ENCODE measurements at places on chromosomes 2 and 18.

GRCh38 chr2:55590810-55591440 is 26.5 kb downstream of the PPP4R3B start:
- DNase-seq, result no peak

GRCh38 chr2:69830045-69830905 is 815 bp downstream of the GMCL1 start:
- DNase-seq, result peak; percentile 47

DNA sequence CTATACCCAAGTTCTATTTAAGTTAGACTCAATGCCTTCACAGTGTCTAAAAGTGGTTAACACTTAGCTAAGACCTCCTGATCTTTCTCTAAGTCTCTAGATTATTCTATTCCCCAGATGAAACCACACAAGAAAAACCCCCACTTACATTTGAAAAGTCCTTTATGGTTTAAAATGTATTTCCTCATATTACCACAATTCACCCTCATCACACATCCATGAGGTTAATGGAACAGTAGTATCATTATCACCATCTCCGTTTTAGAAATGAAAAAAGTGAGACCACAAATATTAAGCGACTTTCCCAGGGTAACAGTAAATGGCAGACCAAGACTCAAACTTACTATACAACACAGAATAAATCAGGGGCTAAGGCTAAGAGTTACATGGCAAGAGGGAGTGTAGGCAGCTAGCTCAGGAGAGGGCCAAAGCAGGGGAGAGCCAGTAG is 28.6 kb downstream of the EPG5 start:
- DNase-seq, result no peak

DNA sequence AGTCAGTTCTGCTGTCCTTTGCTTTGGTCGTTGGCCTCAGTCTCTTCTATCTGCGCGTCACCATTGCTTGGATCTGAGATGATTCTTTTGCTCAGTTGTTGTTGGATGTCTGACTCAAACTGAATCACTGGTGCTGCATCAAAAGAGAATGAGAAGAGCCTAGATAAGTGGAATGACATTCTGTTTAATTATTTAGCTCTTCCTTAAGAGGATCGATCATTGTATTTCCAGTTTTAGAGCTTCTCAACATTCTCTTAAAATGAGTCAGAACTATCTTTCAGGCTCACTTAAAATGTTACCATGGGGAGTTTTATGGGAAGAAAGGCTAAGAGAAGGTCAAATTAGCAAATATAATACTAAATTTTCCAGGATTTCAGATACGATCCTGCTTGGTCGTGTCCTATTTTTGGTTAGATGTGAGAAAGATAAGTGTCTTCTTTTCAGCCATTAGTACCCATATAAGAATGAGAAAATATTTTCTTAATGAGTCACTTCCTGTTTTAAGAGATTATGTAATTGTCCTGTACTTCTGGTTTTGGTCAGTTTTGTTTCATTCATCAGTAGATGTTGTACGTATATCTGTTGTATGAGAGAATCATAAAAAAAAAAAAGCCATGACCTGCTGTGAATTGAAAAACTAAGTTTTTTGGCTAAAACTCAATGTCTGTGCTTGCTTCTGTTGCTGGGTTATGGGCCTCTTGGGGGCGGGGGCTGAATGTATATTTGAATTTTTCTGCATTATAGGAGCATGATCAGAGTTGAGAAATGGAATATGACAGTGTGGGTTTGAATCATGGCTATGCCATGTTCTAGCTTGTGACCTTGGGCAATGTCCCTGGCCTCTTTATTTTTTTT is 31.6 kb upstream of the CASP10 start:
- no peak for DNase-seq

DNA sequence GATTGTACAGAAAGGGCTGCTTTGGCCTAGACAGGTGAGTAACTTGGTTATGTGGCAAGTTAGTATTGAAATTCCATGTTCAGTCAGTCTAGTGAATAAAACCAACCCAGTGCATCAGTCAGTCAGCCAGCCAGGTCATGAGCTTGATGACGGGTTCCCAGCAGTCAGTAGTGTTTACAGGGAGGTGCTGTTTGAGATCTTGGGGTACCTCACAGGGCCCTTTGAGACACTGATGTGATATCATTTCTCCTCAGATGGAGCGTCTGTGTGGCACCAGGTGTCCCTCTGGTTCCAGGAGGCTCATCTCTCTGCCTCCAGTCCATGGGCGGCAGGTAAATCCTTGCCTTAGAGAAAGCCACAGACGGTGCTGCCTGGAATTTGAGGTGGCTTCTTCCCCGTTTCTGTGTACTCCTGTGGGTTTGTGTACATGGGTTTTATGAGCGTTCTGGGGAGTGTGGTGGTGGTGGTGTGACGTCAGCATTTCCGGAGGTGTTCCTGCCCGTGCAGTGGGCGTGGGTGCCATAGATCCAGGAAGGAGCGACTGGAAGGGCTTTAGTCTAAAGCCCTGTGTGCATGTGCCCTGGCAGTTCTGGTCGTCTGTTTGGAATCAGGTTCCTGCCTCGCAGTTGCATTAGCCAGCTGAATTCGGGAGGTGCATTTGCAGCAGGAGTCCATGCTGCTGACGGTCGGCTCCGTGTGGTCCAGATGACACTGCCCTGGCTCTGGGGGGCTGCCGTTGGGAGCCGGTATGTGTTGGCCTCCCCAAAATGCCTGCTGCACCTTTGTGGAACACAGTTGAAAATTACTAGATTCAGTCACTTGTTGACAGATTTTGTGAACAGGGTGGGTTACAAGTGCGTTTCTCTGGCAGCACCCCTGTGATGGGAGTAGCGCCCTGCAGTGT is 2.1 kb downstream of the CTDP1 start:
- DNase-seq, result peak; percentile 65

- DNase-seq, result no peak
Observed at GRCh38 chr2:236663287-236664101, 93.9 kb downstream of the ACKR3 start.

- peak; percentile 52 for DNase-seq
Observed at GRCh38 chr18:45879681-45880655, 54.5 kb downstream of the SIGLEC15 start.

- no peak for DNase-seq
Observed at GRCh38 chr18:52069201-52069600, 270.8 kb upstream of the DCC start.

- DNase-seq, result no peak
Observed at GRCh38 chr2:207397917-207398655, 131.7 kb upstream of the CREB1 start.

DNA sequence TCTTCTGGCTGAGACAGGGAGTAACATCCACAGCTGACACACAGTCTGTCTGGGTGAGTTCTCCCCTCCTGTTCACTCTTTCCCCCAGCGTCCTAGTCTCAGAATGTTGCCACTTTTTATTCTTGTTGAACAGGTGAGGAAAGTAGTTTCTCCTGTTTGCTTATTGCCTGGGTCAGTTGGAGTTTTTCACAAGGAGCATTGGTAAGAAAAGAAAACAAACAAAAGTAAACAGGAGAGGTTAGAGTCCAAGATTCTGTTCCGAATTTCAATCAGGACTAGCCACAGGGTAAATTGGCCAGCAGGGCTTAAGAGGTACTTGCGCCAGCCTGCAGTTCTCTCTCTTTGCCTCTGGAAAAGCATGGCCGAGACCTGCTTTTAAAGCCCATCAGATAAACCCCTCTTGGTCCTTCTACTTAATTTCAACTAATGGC is 255.0 kb upstream of the EPAS1 start:
- DNase-seq, result no peak

- no peak for DNase-seq
Observed at GRCh38 chr18:51988277-51988676, 351.7 kb upstream of the DCC start.

- peak; percentile 66 for DNase-seq
Observed at GRCh38 chr2:30422444-30423040, 24.5 kb upstream of the LCLAT1 start.

DNA sequence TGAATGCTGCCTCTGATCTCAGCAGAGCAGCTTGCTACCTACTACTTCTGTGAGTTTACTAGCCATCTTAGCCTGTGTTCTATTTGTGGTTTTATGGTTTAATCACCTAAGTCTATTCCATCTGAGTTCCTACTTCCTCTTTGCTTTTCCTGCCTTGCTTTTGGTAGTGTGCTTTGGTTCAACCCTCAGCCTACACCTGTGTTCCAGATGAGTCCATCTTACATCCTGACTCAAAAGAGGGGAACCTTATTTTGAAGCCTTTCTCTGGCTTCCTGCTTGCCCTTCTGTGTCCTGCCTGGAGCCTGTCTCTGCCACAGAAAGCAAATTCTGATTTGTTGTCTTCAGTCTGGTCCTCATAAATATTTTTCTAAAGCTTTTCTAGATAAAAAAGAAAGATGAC is 530.3 kb upstream of the MEX3C start:
- no peak for DNase-seq

- no peak for DNase-seq
Observed at GRCh38 chr18:51044928-51045585, 15.0 kb downstream of the SMAD4 start.

DNA sequence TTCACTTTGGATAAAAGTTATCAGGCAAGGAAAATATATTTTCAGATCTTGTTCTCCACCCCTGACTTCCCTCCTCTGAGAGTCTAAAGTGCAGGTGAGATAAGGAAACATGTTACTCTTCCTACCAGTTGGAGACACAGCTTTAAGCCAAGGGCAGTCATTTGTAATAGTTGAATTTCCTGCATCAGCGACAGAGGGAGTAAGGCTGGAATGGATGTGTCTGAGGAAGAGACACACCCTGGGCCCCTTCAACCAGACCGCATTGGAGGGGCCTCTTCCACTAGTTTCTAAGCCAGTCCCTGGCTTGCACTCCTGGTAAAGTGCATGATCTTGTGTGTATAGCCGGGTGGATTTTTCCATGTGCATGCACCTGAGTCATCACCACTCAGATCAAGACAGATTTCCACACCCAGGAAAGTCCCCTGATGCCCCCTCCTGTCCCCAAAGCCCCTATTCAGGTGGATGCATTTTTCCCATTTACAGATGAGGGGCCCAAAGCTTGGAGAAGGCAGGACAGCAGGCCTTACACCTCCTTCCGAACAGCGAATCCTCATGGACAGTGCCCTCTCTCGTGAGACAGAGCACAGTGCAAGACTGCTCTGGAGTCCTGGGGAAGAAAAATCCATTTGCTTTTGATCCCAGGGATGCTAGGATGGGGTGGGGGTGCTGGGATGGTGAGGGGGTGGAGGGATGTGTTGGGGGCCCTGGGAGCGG is 66.7 kb upstream of the SH3RF3 start:
- no peak for DNase-seq

- DNase-seq, result no peak
Observed at GRCh38 chr2:206240327-206240726, 34.1 kb upstream of the ZDBF2 start.

DNA sequence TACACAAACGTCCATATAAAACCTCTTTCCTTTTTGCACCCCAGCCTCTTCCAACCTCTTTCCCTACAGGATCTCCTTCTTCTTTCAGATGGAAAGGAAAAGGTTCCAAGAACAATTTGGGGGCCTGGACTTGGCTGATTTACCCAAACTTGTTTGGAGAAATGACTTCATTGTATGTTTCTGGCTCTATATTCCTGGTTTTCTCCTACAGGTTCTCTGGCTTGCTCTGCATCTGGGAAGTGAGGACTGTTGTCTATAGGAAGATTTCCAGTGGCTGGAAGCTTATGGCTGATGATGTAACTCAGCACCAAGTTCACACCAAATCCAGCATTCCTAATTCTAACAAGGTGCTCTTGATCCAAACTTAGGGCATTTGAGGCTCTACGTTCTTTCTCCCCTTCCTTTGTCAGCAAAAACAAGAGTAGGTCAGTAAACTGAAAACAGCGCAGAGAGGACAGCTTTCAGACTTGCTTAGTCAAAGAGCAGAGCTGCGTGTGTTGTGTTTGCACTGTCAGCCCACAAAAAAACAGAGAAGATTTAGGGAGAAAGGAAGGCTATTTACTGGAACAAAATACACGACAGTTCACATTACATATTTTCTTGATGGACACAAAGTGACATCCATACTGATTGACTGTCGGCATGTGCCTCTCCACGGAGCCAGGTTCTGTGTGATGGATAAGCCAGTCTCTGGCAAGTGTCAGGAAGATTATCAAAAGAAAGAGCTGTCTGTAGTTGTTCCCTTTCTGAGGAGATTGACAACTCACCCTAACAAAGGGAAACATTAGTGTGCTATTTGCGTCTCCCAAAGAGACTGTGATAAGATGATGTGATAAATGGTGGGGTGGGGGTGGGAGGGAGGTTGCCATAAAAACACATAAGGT is 39.7 kb downstream of the CDCA7 start:
- DNase-seq, result no peak

GRCh38 chr2:150812066-150812465 is 324.6 kb upstream of the RND3 start:
- DNase-seq, result no peak

DNA sequence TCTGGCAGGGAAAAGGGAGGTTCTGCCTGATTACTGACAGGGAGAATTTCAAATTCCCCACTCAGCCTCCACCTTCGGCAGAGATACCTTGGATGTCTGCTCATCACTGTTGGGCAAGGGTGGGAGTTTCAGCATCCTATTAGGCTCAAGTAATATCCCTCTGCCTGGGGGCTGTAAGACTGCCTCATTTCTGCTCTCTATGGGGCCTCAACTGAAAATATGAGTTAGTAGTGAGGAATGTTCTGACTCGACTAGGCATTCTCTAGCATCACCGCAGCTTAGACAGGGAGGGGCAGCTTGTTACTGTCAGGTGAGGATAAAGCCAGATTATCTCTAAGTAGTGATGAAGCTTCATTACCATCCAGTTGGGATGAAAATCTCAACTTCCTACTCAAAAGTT is 87.7 kb upstream of the LRP1B start:
- DNase-seq, result no peak

GRCh38 chr2:85785027-85785822 is 31.4 kb downstream of the ATOH8 start:
- DNase-seq, result no peak

GRCh38 chr2:116366212-116366611 is 1448.3 kb upstream of the DDX18 start:
- DNase-seq, result no peak

GRCh38 chr18:62396381-62396780 is 71.3 kb downstream of the TNFRSF11A start:
- DNase-seq, result no peak

GRCh38 chr18:45828917-45829811 is 3.7 kb downstream of the SIGLEC15 start:
- no peak for DNase-seq

DNA sequence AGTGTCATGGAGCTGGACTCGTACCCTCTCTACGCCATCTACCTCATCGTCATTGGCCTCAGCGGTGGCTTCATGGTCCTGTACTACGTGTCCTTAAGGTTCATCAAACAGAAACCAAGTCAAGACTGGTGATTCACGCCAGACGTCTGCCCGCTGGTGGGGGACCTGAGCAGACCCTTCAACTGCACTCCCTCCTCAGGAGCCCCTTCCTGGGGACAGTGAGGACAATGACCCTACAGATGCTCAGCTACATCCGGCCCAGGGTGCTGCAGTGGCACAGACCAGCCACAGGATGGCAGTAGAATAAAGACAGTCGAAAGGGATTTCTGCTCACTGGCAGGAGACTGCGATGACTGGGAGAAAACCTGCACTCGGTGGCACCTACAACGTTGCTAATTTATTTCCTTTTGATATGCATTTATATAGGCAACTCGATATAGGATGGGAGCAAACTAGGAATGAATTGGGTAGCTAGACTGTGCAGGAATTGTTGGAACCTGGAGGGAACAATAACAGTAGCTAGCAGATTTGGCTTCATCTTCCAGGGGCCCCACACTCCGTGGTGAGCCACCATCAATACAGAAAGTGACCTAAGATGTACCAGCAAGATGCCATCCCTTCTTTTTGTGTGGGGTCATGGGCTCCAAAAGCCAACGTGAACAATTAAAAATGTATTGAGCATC is 39.2 kb downstream of the ABCG8 start:
- peak; percentile 62 for DNase-seq

GRCh38 chr2:70181363-70181956 is 9.4 kb downstream of the C2orf42 start:
- DNase-seq, result no peak

Measured in activated T-helper 2 cell treated with anti-CD3 and anti-CD28 coated beads, Interferon-gamma antibody, Interleukin-2, Interleukin-4, amounts not matched to agents 10 μg/mL and 5 μg/mL and 100 μg/mL, durations not matched to agents 14 hours and 24 hours and 36 hours (primary cell).